ENCODE measurements at places on chromosomes 3 and 15. TPM values are rescaled to one million over a fixed set of nuclear protein-coding genes. Genes with fewer than 3 reads are reported as not detected.

The NOX5 gene
- total RNA-seq = 0.24 TPM

The MAGEL2 gene
- total RNA-seq = not detected

The TRH gene
- not detected for total RNA-seq

The EXD1 gene
- 0.14 TPM for total RNA-seq

The GLDN gene
- total RNA-seq = 0.08 TPM

The ROBO2 gene
- not detected for total RNA-seq

The RETNLB gene
- total RNA-seq = not detected

The TNFAIP8L3 gene
- 36.0 TPM for total RNA-seq

The CCDC13 gene
- total RNA-seq = 0.26 TPM

The FGF12 gene
- 0.67 TPM for total RNA-seq

The FAM81A gene
- 10.1 TPM for total RNA-seq

The SIDT1 gene
- total RNA-seq = 0.32 TPM

The GP5 gene
- 0.01 TPM for total RNA-seq

The WDR93 gene
- total RNA-seq = 0.21 TPM

The GABRG3 gene
- total RNA-seq = 0.43 TPM

The MEX3B gene
- total RNA-seq = 4.0 TPM

The RPS27L gene
- 376 TPM for total RNA-seq

The DNAH12 gene
- total RNA-seq = 0.09 TPM

The ECE2 gene
- not detected for total RNA-seq

The C3orf22 gene
- total RNA-seq = not detected

The LRRC31 gene
- not detected for total RNA-seq

The TLR9 gene
- not detected for total RNA-seq

The OCA2 gene
- total RNA-seq = 0.28 TPM

The CPA3 gene
- total RNA-seq = not detected

The HES1 gene
- 11.3 TPM for total RNA-seq

The MUSTN1 gene
- 0.21 TPM for total RNA-seq

The LEO1 gene
- total RNA-seq = 46.0 TPM

The CCNB2 gene
- total RNA-seq = 91.9 TPM

The KCNAB1 gene
- total RNA-seq = not detected

The DTX3L gene
- total RNA-seq = 7.3 TPM

The GTF2E1 gene
- 11.8 TPM for total RNA-seq

The NR2E3 gene
- total RNA-seq = 0.34 TPM

The LYZL4 gene
- not detected for total RNA-seq

The CLEC3B gene
- total RNA-seq = not detected

The RAB6B gene
- total RNA-seq = 2.6 TPM

The KBTBD13 gene
- total RNA-seq = not detected

The CCDC33 gene
- 7.5 TPM for total RNA-seq

The TP63 gene
- total RNA-seq = 0.18 TPM

The LSAMP gene
- 0.11 TPM for total RNA-seq

The RTP3 gene
- not detected for total RNA-seq

The SLC24A5 gene
- not detected for total RNA-seq

The PROS1 gene
- 10.8 TPM for total RNA-seq

The MCF2L2 gene
- total RNA-seq = 0.17 TPM

The EIF1B gene
- 61.8 TPM for total RNA-seq

The GPR160 gene
- total RNA-seq = 2.1 TPM

The TSC22D2 gene
- total RNA-seq = 17.2 TPM

The ASB14 gene
- total RNA-seq = not detected

The PCLAF gene
- 269 TPM for total RNA-seq

The OXNAD1 gene
- total RNA-seq = 8.9 TPM

The NANOGP8 gene
- total RNA-seq = not detected

The CNTN6 gene
- not detected for total RNA-seq

The MOBP gene
- total RNA-seq = 0.02 TPM

The UBAP1L gene
- total RNA-seq = 0.93 TPM

The CFAP20DC gene
- 1.9 TPM for total RNA-seq

Data from A549 treated with AZD2906 at 1 μM for 4 hours (cell line).